ENCODE measurements at places on chromosomes 1 and 21.
A peak's percentile ranks its signal among the peaks of the same experiment; 100 is the strongest.

- H3K27me3 ChIP-seq, result no peaks in the 10 kb centered on the region
- no peak overlapping the region for H3K4me3 ChIP-seq
- no peak overlapping the region for H3K27ac ChIP-seq
- no peak for DNase-seq
These were observed 56.3 kb downstream of the KIAA0040 start for GRCh38 chr1:175136246-175136645.

DNA sequence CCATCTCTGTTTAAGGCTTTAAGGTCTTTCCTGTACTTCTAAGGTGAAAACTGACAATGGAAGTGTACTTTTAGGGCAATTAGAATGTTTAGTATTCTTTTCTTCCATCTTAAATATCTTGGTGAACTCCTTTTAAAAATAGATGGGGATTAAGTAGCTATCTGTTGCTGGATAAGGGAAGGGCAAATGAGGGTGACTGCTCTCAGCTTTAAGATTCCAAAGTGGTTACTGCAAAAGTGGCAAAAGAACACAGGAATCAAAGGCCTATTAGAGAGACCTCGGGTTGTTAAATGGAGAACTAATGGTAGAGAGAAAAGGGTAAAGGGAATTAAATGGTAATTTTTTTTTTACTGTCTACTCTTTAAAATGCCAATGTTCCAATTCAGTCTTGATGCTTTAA lies 774.1 kb upstream of the B3GALT2 start:
- no peaks in the 10 kb centered on the region for H3K4me1 ChIP-seq
- DNase-seq, result no peak

DNA sequence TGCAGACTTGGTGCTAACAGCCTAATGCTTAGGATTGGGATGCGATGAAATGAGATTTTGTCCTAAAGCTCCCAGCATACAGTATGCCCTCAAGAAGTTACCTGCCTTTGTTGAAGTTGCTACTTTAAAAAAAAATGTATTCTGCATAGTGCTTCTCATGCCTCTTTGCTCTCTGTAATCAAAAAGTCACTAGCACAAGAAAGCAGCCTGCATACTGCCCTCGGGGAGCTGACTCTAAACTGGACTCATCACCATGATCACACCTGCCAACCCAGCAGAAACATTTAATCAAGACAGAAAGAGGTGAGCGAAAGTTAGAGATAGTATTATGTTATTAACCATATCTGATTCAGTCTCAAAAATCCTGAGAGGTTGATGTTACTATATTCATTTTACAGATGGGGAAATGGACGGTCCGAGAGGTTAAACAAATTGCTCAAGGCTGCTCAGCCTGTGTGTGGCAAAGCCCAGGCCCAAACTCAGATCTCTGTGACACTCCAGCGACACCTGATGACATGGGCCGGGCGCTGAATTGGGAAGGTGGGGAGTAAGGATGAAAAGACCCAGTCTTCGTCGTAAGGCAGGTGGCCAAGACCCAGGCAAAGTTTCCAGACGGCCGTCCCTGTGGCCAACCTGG lies 1.1 kb downstream of the BATF3 start:
- peak overlapping the region; percentile 70 for H3K4me3 ChIP-seq
- no peak for DNase-seq
- H3K27me3 ChIP-seq, result peaks cover 62% of the 10 kb centered on the region
- no peak overlapping the region for H3K27ac ChIP-seq
- no peaks in the 10 kb centered on the region for H3K4me1 ChIP-seq

DNA sequence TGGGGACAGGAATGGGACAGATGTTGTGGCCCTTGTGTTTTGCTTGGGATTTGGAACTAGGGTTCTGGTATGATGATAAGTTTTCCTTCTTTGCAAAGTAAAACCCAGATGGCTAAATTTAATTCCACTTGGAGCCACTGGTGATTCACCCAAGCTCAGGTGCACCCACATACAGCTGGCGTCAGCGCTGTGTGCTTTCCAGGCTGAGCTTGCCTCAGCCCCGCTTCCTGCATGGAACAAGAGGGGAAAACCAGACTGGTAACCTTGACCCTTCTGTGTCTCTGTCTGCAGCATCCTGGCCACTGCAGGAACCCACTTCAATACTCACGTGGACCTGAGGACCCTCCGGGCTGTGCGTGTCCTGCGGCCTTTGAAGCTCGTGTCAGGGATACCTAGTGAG lies 94.2 kb downstream of the CACNA1E start:
- DNase-seq, result peak; percentile 9
- no peak overlapping the region for H3K27ac ChIP-seq
- no peaks in the 10 kb centered on the region for H3K4me1 ChIP-seq
- no peak overlapping the region for H3K4me3 ChIP-seq
- no peaks in the 10 kb centered on the region for H3K36me3 ChIP-seq
- peaks cover 32% of the 10 kb centered on the region for H3K27me3 ChIP-seq

DNA sequence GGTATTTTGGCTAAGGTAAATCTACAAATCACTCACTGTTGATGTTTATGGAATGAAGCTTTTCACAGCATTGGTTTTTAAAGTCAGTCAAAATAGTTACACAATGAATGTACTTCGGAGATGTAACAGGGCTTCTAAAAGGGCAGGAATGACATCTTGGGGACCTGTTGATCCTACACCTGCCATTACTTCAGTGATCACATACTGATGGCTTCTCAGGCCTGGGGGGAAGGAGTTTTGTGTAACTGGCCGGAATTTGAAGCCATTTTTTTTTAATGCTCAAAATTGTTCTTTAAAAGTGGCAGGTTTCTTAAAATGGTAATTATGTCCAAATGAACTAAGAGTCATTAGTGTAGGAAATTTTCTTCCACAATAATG lies 11.2 kb downstream of the RPL5 start:
- no peak for DNase-seq
- H3K27me3 ChIP-seq, result no peaks in the 10 kb centered on the region
- peaks cover 64% of the 10 kb centered on the region for H3K36me3 ChIP-seq
- no peaks in the 10 kb centered on the region for H3K4me1 ChIP-seq
- H3K27ac ChIP-seq, result no peak overlapping the region
- H3K4me3 ChIP-seq, result no peak overlapping the region

DNA sequence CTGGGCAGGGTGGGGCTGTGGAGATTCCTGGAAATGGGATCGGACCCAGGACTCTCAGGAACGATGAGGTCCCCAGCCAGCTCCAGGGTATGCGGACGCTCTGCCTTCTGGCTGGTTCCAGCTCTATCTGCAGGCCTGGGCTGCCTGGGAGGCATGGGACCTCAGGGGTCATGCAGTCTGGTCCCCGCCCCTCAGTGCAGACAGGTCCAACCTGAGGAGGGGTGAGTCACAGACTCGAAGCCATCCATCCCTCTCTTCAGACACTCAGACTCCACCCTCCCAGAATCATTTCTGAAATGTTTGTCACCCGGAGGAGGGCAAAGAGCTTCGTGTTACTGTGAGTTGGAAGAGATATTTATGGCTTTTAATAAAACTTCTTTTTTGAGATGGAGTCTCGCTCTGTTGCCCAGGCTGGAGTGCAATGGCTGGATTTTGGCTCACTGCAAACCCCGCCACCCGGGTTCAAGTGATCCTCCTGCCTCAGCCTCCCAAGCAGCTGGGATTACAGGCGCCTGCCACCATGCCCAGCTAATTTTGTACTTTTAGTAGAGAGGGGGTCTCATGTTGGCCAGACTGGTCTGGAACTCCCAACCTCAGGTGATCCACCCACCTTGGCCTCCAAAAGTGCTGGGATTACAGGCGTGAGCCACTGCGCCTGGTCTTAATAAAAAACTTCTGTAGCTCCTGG lies 5.9 kb upstream of the MYOM3 start:
- no peak for DNase-seq
- H3K27ac ChIP-seq, result no peak overlapping the region
- no peak overlapping the region for H3K4me3 ChIP-seq
- peaks cover 4% of the 10 kb centered on the region for H3K4me1 ChIP-seq
- H3K36me3 ChIP-seq, result no peaks in the 10 kb centered on the region
- H3K27me3 ChIP-seq, result peaks cover 7% of the 10 kb centered on the region

- DNase-seq, result no peak
- H3K4me3 ChIP-seq, result no peak overlapping the region
- H3K27me3 ChIP-seq, result no peaks in the 10 kb centered on the region
- H3K4me1 ChIP-seq, result peaks cover 8% of the 10 kb centered on the region
These were observed 26.1 kb downstream of the VPS13D start for GRCh38 chr1:12255913-12256312.

GRCh38 chr1:184068354-184068753 lies 16.8 kb downstream of the TSEN15 start:
- H3K27ac ChIP-seq, result no peak overlapping the region
- DNase-seq, result no peak
- H3K4me3 ChIP-seq, result no peak overlapping the region
- no peaks in the 10 kb centered on the region for H3K27me3 ChIP-seq

GRCh38 chr1:156276532-156276931 lies 6.1 kb downstream of the SMG5 start:
- H3K27ac ChIP-seq, result no peak overlapping the region
- DNase-seq, result no peak
- peaks cover 85% of the 10 kb centered on the region for H3K36me3 ChIP-seq
- H3K4me3 ChIP-seq, result no peak overlapping the region
- H3K27me3 ChIP-seq, result no peaks in the 10 kb centered on the region

DNA sequence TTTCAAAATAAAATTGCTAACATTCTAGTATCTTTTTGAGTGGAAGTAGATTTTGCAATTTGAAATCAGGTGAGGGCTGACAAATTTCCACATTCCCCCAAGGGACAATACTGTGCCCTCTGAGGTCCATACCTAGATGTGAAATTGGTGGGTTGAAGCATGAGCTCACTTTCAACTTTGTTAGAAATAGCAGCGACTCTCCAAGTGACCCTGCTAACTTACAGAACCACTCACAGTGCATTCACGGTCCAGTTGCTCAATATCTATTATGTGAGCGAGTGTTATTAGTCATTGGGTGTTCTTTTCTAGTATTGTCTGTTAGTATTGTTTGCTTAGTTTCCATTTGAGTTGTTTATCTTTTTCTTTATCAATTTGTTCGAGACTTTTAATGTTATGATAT lies 53.6 kb upstream of the ASB17 start:
- H3K27me3 ChIP-seq, result peaks cover 11% of the 10 kb centered on the region
- DNase-seq, result no peak
- no peaks in the 10 kb centered on the region for H3K36me3 ChIP-seq

DNA sequence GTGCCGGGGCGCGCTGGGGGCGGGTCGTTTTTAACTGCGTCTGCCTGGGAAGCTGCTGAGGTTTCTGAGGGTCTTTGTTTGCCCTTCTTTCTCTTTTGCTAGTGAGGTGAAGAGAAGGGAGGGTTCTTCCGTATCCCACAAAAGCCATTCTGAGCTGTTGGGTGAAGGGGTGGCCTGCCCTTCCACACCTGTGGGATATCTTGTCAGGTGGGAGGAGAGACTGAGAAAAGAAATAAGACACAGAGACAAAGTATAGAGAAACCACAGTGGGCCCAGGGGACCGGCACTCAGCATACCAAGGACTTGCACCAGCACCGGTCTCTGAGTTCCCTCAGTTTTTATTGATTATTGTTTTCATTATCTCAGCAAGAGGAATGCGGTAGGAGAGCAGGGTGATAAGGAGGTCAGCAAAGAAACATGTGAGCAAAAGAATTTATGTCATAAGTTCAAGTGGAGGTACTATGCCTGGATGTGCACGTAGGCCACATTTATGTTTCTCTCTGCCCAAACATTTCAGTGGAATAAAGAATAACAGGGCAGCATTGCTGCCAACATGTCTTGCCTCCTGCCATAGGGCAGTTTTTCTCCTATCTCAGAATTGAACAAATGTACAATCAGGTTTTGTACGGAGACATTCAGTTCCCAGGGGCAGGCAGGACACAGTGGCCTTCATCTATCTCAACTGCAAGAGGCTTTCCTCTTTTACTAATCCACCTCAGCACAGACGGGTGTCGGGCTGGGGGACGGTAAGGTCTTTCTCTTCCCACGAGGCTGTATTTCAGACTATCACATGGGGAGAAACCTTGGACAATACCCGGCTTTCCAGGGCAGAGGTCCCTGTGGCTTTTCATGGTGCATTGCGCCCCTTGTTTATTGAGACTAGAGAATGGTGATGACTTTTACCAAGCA lies 972 bp downstream of the PGBD2 start:
- peak; percentile 54 for DNase-seq
- H3K4me1 ChIP-seq, result no peaks in the 10 kb centered on the region
- H3K27me3 ChIP-seq, result no peaks in the 10 kb centered on the region

DNA sequence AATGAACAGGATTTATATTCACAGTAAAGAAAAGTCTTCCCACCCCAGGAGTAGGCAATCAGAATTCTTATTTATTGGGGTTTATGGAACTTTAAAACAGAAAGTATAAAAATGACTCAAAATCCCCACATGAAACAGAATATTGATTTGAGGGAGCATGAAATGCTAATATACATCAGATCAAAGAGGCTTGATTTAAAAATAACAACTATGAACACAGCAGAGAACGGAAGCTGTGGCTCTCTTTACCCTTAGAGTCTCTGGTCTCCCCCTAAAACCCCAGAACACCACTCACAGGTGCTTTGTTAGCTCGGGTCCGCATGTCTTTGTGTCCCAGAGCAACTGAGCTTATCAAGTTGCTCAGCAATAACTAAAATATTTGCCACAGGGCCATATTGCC lies 31.2 kb upstream of the FASLG start:
- H3K27me3 ChIP-seq, result no peaks in the 10 kb centered on the region
- H3K4me3 ChIP-seq, result no peak overlapping the region
- no peak for DNase-seq
- H3K4me1 ChIP-seq, result no peaks in the 10 kb centered on the region

- peak; percentile 90 for DNase-seq
- no peaks in the 10 kb centered on the region for H3K36me3 ChIP-seq
- no peak within 1 kb of the TSS for H3K27ac ChIP-seq
These were observed at the start of gene PRELP for GRCh38 chr1:203475012-203475981. Gene PRELP, plus strand, starts transcription at chr1:203475806. Its CDS starts 7,379 bp downstream, at chr1:203483185.

GRCh38 chr1:70963374-70963773 lies 84.2 kb downstream of the PTGER3 start:
- H3K27me3 ChIP-seq, result no peaks in the 10 kb centered on the region
- H3K27ac ChIP-seq, result no peak overlapping the region
- H3K4me3 ChIP-seq, result no peak overlapping the region
- H3K36me3 ChIP-seq, result no peaks in the 10 kb centered on the region
- no peaks in the 10 kb centered on the region for H3K4me1 ChIP-seq

- H3K27me3 ChIP-seq, result no peaks in the 10 kb centered on the region
- H3K36me3 ChIP-seq, result no peaks in the 10 kb centered on the region
- H3K4me1 ChIP-seq, result no peaks in the 10 kb centered on the region
- H3K27ac ChIP-seq, result no peak overlapping the region
- no peak overlapping the region for H3K4me3 ChIP-seq
These were observed 276.5 kb upstream of the DPYD start for GRCh38 chr1:98197356-98197755.

DNA sequence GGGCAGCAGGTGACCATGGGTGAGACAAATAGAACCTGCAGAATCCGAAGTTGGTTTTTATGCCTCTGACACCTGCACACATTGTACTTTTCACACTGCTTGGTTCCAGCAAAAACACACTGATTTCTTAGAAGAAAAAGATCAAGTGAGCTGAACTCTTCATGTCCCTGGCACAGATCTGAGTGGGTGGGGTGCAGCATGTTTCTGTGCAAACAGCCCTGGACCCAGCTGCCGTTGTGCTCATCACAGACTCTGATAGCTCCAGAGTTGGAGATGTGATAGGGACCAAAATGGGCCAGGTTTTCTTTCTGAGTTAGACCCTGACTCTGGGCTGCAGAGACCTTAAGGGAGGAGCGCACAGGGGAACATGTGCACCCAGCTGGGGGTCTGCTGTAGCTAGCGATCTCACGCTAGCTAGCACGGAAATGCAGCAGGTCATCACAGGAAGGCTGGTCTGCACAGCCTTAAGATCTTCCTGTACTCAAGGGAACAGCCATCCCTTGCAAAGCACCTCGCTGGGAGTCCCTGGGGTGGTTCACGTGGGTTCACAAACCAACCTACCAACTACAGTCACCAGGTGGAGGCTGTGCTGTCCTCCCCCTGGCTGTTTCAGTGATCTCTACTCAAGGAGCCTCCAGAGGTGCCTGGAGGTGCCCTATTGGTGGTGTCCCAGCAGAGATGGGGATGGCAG lies 291.1 kb downstream of the PTPRU start:
- H3K27ac ChIP-seq, result no peak overlapping the region
- peaks cover 3% of the 10 kb centered on the region for H3K4me1 ChIP-seq
- H3K27me3 ChIP-seq, result peaks cover 56% of the 10 kb centered on the region
- H3K4me3 ChIP-seq, result no peak overlapping the region
- no peaks in the 10 kb centered on the region for H3K36me3 ChIP-seq
- DNase-seq, result peak; percentile 12

Data from endodermal cell (in vitro differentiated cells).